NCI-H1417 (cell line): ENCODE measurements at places on chromosomes 3 and 15.

DNA sequence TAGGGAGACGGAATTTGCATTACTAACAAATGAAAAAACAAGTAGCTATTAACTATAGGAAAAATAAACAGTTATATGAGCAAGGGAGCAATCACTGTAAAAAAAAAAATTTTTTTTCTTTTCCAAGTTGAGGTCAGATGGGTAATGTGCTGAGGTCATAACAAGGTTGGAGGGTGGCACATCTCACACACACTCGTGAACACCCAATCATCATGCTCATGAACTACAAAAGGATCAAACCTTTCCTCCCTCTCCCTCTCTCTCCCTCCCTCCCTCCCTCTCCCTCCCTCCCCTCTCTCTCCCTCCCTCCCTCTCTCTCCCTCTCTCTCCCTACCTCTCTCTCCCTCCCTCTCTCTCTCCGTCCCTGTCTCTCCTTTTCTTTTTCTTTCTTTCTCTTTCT lies 97.9 kb upstream of the CGNL1 start:
- no peak for DNase-seq

GRCh38 chr3:11610044-11610671 lies 33.6 kb downstream of the VGLL4 start:
- DNase-seq = no peak

GRCh38 chr3:190619761-190620160 lies 105.9 kb downstream of the IL1RAP start:
- no peak for DNase-seq

GRCh38 chr3:149085828-149086231 lies 503 bp downstream of the HLTF start:
- DNase-seq = peak; percentile 92

DNA sequence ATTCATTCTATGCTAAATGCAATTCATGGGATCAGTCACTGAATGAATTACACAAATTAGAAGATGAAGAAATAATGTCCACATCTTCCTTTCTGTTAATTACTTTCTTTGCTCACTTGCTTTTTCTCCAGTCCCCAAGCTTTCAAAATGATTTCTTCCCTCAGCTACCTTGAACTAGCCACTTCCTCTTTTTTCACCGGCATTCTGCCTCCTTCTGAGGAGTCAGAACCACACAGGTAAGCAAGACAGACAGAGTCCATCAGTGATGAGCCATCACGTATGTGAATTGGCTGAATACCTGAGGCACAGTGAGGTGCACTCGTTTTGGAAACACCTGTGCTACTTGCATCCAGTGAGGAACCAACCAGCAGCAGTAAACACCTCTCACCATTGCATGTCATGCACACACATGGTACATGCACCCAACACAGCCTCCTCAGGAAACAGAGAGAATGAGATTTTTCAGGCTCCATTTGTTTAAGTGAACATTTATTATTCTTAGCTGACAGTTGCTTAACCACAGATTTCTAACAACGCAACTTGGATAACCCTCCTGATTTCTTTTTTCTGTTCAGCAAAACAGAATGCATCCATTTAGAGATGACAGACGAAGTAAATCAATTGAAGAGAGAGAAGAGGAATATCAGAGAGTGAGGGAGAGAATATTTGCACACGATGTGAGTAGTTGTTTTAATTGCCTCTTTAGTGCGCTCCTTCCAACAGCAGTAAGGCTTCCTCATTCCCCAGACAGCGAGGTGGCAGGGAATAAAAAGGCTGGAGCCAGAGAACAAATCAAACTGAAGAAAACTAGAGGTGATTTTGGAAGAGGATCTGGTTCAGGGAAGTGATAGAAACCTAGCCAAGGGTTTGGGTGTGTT lies 69.3 kb downstream of the ARPP21 start:
- no peak for DNase-seq

DNA sequence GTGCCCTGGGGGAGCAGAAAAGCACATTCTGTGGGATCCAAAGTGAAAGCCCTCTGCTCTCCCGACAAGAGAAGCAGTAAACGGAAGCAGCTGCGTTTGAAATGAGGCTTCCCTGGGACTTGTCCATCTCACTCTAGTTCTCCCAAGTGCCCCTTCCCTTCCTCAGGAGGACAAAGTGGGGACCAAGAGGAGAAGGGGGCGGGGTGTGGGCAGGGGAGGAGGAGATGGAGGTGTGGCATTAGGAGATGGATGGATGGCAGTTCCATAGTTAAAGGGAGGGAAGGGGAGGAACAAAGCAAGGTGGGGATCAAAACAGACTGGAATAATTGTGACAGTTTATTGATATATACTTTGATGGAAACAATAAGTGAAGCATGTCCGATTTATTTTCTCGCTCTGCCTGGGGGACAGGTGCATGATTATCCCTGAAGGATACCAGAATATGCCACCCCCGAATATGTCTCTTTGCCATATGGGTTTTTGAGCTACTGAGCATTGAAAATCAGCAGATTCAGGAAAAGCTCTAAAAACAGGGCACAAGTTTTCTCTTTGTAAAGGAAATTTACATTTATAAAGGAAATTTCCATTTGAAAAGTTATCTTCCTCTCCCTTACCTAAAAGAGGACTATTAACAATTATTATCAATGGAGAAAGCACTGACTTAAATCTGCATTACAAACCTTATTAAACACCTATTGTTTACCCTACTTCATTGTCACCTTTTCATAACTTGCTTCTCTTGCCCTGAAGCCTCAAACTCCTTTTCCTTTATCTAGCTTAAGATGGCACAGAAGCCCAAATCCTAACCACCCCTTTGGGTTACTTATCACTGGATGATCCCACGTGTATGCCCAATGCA lies 58.9 kb upstream of the DAZL start:
- DNase-seq = no peak

- no peak for DNase-seq
Measured at GRCh38 chr15:60999771-61000170, 229.3 kb downstream of the RORA start.

- no peak for DNase-seq
Measured at GRCh38 chr3:170947018-170947769, 38.8 kb upstream of the EIF5A2 start.

GRCh38 chr3:138769616-138770015 lies 65.1 kb downstream of the PIK3CB start:
- DNase-seq = no peak

DNA sequence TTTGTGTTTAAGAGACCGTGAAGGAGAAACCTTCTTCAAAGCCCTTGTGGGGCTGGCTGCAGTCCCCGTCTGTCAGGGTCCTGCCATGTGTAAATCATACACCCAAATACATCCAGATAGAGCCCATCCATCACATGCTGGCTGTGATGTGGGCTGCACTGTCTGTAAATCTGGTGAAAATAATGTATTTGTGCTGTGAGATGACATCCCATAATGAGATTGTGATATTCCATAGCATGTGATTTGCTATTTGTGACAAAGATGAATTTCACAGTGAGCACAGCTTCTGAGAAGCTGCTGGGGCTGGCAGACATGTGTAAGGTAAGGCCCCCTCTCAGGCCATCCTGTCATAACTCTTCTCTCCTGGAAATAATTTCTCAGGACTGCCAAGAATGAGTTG lies 114.3 kb upstream of the MB21D2 start:
- DNase-seq = no peak

- no peak for DNase-seq
Measured at GRCh38 chr3:59872128-59872527, 822.3 kb upstream of the CFAP20DC start.

- DNase-seq = no peak
Measured at GRCh38 chr3:95810462-95810861, 1003.9 kb upstream of the EPHA6 start.

- peak; percentile 20 for DNase-seq
Measured at GRCh38 chr3:13650210-13651056, 101.5 kb downstream of the FBLN2 start.

GRCh38 chr3:116001151-116001621 lies 377.9 kb downstream of the GAP43 start:
- no peak for DNase-seq

- DNase-seq = no peak
Measured at GRCh38 chr3:97970156-97970555, 2.1 kb downstream of the RIOX2 start.

DNA sequence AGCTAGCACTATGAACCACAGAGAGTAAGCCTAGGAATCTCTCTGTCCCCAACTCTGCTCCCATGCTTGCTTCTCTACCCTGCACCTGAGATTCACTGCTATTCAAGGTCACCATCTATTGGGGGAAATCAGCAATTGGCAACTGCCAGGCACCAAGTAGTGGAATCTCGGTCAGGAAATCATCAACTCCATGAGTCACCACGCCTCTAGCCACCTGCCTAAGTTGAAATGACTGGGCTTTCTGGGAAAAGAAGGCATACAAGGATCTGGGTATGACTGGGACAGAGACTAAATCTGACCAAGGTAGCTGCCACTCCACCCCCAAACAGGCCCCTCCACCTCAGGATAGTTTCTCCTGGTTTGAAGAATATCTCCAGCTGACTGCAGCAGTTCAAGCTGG lies 464.1 kb upstream of the CBLB start:
- no peak for DNase-seq

GRCh38 chr3:129184396-129184657 lies 631 bp upstream of the CNBP start:
- DNase-seq = peak; percentile 88

GRCh38 chr15:56960116-56960515 lies 41.7 kb downstream of the TCF12 start:
- no peak for DNase-seq

DNA sequence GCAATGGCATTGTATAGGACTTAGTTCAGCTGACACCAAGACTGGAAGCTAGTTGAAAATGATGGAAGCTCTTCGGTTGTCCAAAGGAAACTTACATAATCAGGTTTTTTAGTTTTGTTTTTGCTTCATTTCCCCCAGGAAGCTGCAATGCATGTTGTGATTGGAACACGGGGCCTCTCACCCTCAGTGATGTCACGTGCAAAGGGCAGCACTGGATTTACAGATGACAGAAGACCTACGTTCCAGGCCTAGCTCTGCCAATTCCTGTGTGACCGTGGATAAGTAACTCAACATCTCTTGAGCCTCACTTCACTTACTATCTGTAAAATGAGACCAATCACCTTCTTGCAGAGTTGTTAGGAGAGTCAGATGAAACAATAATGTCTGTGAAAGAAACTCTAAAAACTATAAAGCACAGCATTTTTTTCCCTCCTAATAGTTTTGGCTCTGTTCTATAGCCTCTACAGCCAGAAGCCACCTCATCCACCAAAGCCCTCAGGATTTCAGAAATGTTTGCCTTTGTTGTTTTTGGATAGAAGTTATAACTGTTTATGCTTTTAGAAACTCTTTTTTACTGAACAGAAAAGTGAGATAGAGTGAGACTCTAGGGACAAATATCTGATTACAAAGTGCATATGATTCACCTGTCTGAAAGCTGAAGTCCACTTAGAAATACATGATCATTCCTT lies 4.6 kb downstream of the RBSN start:
- no peak for DNase-seq

- no peak for DNase-seq
Measured at GRCh38 chr3:189038773-189039745, 132.7 kb upstream of the TPRG1 start.

DNA sequence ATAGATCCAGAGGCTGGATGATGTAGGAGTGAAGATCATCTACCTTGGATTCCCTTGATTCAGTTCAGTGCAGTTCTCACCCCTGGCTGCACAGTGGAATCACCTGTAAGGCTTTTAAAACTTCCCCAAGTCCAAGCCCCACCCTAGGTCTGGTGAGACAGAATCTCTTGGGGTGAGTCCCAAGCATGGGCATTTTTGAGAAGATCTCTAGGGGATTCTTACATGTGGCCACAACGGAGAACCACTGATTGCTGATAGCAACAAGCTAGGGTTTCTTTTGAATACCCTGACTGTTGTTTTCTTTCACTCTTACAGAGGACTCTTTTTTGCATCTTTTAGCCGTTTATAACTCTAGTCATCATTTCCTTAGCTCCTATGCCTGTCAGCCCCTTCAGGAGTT lies 204.9 kb upstream of the RASGRP1 start:
- no peak for DNase-seq

DNA sequence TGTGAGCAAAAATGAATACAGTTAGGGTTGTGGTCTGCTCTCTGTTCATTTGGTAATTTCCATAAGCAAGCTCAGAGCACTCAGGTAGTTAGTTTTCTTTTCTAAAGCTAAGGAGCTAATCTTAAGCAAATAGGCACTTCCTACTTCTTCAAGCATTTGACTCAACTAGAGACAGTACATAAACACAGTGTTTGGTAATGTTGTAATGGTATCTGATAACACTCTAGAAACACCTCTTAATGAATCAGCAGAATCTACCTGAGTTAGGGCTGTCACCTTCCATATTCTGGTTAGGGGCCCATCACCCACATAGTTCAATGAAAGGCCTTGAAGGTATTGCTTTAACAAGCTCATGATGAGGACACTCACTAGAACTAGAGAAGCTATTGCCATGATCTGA lies 83.1 kb downstream of the PLCH1 start:
- no peak for DNase-seq

DNA sequence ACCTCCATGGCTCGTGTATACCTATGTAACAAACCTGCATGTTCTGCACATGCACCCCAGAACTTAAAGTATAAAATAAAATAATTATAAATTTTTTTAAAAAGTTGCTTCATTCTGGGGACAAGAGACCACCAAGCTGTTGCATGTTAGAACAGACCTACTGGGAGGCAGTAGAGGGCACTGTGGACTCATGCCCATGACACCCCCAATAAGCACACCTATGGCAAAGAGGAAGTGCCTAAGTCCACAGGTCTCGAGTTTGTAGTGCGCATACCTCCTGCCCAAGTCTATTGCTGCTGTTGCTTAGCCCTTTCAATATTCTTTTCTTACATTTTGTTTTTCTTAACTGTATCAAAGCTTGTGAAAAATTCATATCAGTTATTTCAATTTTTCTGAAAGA lies 267.9 kb upstream of the THBS1 start:
- no peak for DNase-seq

DNA sequence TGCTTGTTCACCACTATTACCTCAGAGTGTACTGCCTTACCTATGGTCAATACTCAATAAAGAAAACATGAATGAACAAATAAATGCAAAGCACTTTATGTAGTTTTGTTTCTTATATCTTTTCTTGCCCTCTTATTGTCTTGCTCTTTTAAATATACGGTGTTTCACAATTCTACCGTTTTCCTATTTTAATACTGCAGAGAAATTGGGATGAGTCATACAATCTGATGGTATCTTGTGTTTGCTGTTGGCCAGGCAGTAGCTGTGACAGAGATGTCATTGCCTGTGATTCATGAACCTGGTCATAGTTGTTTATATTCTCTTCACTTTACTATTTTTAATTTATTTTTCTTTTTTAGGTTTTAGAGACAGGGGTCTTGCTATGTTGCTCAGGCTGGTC lies 48.3 kb downstream of the SERP1 start:
- DNase-seq = no peak

- DNase-seq = no peak
Measured at GRCh38 chr15:57375827-57376695, at the start of gene CGNL1. CGNL1 (plus strand) TSS chr15:57376505; CDS start chr15:57438000, 61,495 bp downstream.

- DNase-seq = no peak
Measured at GRCh38 chr15:92166751-92167405, 226.8 kb upstream of the ST8SIA2 start.

GRCh38 chr3:38121832-38122461 lies 15.0 kb downstream of the ACAA1 start:
- no peak for DNase-seq

- no peak for DNase-seq
Measured at GRCh38 chr15:91202510-91203102, 102.5 kb downstream of the SV2B start.
